Stimulated activated CD4-positive, alpha-beta T cell treated with anti-CD3 and anti-CD28 coated beads, TNF-alpha, amount 100 ng/mL, for 4 hours (primary cell): ENCODE measurements at places on chromosomes 2 and 18.

DNA sequence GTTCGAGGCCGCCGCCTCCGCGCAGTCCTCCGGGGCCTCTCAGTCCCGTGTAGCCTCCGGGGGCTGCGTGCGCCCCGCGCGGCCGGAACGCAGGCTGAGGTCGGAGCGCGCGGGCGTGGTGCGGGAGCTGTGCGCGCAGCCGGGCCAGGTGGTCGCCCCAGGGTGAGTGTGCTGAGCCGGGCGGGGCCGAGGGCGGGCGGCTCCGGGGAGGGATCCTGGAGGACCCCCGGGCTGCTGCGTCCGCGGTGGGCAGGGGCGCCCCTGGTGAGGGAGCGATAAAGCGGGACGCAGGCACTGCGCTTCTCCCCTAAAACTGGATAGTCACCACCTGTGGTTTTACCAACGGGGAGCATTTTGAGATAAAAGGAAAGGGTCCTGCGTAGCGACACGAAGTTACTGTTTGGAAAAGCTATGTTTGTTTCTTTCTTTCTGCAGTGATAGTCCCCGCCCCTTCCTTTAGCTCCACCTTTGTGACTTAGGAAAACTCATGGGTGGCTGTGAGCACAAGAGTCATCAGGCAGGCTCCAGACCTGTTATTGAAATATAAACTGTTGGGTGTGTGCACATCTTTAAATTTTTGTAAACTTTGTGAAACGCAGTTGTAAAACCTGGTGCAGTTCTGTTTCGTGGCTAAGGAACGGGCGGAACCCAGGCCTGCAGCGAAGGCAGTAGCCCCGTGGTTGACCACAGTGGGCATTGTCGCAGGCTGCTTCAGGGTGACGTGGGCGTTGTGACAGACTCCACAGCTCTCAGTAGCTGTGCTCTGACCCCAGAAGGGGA, 687 bp downstream of the CTDP1 start:
- no peak for DNase-seq

DNA sequence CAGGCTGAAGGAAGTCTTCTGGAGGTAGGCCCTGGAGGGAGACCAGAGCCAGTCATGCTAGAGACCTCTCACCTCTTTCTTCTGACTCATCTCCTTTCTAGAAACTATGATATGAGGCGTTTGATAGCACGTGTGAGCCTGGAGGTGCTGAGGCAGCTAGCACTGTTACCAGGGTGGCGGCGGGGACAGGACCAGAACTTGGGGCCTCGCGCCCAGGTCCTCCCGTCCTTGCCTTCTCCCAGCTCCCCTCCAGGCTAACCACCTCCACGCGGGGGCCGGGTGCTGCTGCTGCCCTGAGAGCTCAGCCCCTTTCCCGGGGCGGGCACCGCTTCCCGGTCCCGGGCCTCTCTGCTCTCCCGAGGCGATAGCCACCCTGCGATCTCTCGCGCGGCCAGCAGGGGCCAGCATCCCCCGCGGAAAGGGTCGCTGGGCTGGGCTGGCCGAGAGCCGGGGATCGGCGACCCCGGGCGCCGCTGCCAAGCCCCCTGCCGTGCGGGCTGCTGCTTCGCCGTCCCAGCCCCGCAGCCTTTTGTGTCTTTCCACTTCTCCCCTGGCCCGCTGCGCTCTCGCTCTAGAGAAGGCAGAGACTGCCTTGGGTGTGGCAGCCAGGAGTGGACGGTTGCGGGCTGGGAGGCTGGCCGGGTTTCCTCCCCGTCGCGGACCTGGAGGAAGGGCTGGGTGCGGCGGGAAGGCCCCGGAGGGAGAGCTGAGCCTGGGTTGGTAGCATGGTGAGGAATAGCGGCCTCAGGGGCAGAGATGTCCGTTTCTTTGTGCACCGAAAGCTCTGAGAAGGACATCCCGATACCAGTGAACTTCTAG, 49.1 kb downstream of the TMEM17 start:
- DNase-seq, result peak; percentile 58

DNA sequence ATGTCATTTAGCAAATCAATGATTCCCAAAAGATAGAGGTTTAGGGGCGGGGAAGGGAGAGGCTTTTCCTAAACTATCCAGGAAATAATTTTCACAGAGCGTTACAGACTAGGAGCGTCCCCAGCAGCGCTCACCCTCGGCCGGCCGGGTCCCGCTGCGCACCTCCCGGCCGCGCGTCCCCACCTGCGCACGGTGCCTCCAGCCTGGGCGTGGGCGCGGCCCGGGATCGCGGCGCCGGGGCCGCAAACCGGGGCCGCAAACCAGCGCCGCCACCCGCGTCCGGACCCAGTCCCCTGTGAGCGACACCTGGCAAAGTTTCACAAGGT, 684 bp upstream of the ZCCHC2 start:
- no peak for DNase-seq

GRCh38 chr2:146873646-146874259, 971.1 kb upstream of the ACVR2A start:
- no peak for DNase-seq

DNA sequence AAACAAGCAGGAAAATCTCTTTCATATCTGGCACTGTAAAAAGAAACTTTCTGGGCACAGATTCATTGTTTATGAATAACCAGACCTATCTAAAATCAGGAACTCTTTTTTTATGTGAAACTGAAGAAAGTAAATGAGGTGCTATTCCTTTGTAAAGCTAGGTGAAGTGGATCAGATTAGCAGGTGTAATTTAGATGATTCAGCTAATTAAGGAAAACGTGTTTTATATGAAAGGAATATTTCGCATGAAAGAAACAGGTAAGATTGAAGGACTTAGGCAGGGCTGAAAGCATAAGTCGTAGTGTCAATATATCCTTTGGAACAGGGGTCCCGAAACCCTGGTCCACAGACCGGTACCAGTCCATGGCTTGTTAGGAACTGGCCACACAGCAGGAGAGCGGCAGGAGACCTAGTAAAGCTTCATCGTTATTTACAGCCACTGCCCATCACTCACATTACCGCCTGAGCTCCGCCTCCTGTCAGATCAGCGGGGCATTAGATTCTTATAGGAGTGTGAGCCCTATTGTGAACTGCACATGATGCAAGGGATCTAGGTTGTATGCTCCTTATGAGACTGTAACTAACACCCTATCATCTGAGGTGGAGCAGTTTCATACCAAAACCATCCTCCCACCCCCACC, 20.3 kb upstream of the XIRP2 start:
- DNase-seq, result no peak

DNA sequence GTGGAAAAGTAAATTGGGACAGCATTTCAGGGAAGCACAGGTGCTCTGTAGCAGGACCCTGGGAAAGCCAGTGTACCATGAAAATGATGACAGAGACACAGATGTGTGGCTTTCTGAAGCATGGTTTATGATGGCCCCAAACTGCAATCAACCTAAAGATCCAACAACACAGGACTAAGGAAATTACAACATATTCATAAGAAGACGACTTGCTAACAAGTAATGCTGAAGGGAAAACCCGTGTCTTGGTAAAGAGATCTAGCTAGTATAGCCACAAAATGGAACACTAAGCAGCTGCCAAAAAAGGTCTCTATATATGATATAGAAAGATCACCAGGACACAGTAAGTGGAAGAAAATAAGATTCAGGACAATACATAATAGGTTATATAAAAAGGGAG, 53.2 kb downstream of the UXS1 start:
- DNase-seq, result no peak

GRCh38 chr2:202261531-202261930, 4.0 kb upstream of the NOP58 start:
- DNase-seq, result no peak
